ENCODE measurements at places on chromosomes 5 and 9.

DNA sequence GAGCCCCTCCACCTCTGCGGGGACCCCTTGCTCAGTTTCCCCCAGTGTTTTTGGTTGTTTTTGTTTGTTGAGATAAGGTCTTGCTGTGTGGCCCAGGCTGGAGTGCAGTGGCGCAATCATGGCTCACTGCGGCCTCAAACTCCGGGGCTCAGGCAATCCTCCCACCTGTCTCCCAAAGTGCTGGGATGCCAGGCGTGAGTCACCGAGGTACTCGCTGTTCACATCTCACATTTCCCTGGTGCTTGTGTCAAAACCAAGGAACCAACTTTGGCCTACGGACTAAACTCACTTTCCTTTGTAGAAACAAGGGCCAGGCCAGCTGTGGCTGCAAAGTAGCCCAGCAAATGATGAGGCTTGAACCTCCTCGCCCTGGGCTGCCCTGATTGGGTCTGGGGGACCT lies 9.7 kb upstream of the AJM1 start:
- DNase-seq: no peak

DNA sequence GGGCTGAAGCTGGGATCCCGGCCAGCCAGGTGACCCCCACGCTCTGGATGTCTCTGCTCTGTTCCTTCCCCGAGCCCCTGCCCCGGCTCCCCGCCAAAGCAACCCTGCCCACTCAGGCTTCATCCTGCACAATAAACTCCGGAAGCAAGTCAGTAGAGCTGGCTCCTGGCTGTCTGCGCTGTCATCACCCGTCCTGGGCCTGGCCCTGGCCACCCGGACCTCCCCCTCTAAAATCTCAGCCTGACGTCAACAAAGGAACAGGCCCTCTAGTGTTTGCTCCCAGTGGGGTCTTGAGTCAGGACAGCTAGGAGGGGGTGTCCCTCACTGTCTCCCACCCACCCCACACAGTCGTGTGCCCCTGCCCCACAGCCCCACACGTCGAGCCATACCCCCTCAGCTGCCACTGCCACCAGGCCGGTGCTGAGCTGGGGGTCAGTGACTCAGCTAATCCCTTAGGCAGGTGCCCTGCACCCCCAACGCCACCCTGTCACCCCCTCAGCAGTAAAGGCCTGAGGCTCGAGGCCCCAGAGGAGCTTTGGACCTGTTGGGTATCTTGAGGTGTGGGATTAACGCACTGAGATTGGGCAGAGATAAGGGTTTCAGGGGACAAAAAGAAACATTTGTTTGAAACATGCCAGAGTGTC lies 1.1 kb upstream of the LCNL1 start:
- DNase-seq: peak; percentile 61

DNA sequence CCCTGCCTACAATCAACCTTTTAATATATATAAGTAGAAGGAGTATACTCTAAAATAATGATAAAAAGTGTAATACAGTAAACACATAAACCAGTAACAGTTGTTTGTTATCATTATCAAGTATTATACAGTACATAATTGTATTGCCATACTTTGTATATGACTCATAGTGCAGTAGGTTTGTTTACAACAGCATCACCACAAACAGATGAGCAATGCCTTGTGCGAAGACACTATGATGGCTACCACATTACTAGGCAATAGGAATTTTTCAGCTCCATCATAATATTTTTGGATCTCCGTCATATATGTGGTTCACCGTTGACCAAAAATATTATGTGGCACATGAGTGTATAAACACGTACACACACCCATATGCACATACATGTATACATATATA lies 69.7 kb upstream of the APC start:
- no peak for DNase-seq

- DNase-seq: no peak
Observed at GRCh38 chr5:80874162-80874561, 86.0 kb upstream of the RASGRF2 start.

GRCh38 chr9:133572821-133573361 lies 36.3 kb downstream of the FAM163B start:
- no peak for DNase-seq

DNA sequence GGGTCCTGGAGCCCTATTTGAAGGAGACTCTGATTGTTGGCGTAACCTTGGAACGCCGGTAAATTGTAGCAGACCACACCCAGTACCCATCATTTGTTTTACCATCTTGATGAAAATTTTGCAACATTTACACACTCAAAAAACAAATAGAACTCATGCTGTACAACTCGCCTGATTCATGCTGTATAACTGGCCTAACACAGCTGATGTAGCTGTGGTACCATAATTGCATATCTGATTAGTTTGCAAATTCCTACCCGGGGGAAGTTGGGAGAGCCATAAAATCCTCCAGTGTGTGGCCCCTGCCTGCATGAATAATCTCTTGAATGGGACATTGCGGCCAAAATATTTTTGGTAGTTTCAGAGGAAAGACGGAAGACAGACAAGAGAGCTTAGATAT lies 9.7 kb downstream of the NIPAL4 start:
- DNase-seq: no peak

- no peak for DNase-seq
Observed at GRCh38 chr9:98789483-98790133, 6.7 kb downstream of the ANKS6 start.

DNA sequence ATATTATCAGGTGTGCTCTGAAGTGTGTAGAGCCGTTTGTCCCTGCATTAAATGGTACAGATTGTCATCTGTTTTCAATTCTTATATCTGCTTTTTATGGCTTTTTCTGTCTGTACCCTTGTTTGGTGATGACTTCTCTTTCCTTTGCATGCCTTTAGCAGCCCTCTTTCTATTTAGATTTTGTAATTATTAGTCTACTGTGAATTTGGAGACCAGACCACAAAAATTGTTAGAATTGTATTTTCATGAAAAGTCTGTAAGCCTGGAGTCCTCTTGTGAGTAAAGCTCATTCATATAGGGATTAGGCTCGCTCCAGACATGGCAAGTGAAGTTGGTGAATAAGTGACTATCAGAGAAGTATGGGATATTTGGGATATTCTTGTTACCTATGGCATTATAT lies 41.7 kb downstream of the NFX1 start:
- DNase-seq: no peak

GRCh38 chr9:134768709-134769351 lies 111.8 kb upstream of the FCN2 start:
- DNase-seq: no peak

DNA sequence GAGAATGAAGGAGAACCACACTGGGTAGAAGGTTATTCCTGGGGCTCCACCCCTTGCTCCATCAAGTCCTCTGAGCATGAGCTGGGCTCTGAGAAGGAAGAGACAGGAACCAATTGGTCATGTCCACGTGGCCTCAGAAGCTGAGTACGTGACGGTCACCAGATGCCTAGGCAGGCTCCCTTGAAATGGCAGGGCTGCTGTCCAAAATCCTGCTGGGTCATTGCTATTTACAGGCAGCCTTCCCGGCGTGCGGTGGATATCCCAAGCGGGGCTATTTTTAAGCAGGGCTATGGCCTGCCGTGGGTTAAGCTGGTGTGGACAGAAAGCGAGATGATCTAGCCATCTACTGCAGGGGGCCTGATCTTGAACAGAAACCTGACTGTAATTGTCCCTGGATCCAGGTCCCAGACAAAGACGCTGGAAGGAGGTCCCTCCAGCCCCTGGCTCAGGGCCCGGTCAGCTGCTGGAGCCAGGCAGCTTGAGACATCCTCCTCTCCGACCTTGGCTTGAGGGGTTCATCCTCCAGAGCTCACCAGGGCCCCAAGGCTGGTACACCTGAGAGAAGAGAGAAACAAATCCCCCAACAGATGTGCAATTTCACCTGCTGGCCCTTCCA lies 550 bp upstream of the CKMT2 start:
- DNase-seq: peak; percentile 73

GRCh38 chr9:99822109-99822805 lies 572 bp downstream of the NR4A3 start:
- DNase-seq: peak; percentile 66

DNA sequence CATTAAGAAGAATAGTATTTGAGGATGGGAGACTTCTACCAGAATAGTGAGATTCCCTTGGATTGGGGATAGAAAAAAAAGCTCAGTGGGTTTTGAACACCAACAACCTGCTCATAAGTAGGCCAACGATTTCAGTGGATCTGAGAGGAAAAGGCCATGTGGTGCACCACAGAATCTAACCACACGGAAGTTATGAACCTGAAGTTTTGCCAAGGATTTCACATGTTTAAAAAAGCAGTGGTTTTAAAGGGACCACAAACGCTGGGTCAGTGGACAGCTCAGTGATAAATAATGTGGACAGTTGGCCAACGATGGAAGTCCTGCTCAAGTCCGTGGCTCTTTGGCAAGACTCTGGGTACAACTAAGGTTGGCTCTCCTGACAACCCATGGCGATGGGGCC lies 107.2 kb upstream of the TXNDC8 start:
- DNase-seq: no peak

DNA sequence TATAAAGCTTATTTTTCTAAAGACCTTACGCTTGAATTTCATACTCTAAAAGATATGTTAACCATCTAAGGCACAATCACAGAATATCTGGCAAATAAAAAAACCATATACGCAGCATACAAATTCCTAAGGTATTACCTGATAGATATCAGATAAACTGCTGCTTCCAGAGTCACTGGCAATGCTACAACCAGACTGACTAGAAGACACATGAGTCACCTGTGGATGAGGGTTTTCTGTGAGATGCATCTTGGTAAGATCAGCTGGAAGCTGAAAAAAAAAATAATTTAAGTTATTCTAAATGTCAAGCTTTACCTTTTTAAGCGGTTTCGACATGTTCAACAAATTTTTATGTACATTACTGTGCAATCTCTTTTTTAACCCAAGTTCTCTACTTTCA lies 113.8 kb downstream of the RAPGEF6 start:
- DNase-seq: no peak

GRCh38 chr5:13957032-13957645 lies 12.7 kb upstream of the DNAH5 start:
- peak; percentile 31 for DNase-seq

DNA sequence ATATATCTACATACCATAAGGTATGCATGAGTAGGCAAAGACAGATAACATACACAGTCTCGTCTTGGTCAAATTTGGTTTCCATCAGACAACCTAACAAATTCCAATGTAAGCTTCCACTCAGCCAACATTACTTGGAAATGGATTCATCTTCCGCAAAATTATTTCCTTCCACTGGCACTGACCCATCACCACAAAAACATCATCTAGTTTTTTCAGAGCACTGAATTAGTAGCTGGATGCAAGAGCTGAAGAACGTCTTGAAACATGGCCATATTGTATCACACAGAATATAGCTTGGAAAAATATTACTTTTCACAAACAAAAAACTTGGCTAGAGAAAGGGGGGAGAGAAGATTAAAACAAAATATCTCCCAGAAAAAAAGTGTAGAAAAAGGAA lies 73.5 kb downstream of the EFNA5 start:
- no peak for DNase-seq

Measured in hepatic stellate cell (primary cell).